Esophagus muscularis mucosa (tissue), 4 donors: ENCODE measurements at places on chromosomes 1 and 21.

DNA sequence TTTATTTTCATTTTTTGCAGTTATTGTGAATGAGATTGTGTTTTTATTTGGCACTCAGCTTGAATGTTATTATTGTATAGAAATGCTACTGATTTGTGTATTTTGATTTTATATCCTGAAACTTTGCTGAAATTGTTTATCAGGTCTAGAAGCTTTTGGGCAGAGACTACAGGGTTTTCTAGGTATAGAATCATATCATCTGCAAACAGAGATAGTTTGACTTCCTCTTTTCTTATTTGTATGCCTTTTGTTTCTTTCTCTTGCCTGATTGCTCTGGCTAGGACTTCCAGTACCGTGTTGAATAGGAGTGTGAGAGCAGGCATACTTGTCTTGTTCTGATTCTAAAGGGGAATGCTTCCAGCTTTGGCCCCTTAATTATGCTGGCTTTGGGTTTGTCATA, 27.3 kb downstream of the ZNF691 start:
- DNase-seq = no peak

GRCh38 chr1:207331354-207332313, 10.2 kb downstream of the CD55 start:
- no peak for DNase-seq

GRCh38 chr21:27173053-27173452, 206.2 kb upstream of the ADAMTS5 start:
- DNase-seq = no peak

DNA sequence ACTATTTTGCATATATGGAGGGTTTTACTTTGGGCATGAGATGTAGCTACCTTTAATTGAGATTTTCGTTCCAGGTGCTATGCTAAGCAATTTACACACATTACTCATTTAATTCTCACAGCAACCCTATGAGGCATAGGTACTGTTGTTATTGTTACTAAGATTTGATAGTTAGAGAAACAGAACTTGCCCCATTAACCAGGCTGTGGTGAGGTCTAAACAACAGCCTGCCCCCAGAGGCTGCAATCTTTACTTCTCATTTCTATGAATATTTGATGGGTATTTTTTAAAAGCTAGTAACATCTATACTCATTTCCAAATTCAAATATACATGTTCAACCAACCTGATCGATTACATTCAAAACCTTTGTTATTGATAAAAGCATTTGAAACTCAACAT, 155.6 kb downstream of the GALNT2 start:
- no peak for DNase-seq

GRCh38 chr1:15678578-15678977, 5.5 kb upstream of the PLEKHM2 start:
- DNase-seq = no peak

- no peak for DNase-seq
Observed at GRCh38 chr1:60041783-60042182, 31.8 kb downstream of the C1orf87 start.

- DNase-seq = no peak
Observed at GRCh38 chr1:216555653-216556052, 132.4 kb upstream of the USH2A start.

- no peak for DNase-seq
Observed at GRCh38 chr21:44912158-44912473, 8.6 kb downstream of the ITGB2 start.

- peak; percentile 87 for DNase-seq
Observed at GRCh38 chr1:55402142-55402541, 187.0 kb upstream of the USP24 start.

- no peak for DNase-seq
Observed at GRCh38 chr1:66175098-66175497, 358.9 kb upstream of the SGIP1 start.

DNA sequence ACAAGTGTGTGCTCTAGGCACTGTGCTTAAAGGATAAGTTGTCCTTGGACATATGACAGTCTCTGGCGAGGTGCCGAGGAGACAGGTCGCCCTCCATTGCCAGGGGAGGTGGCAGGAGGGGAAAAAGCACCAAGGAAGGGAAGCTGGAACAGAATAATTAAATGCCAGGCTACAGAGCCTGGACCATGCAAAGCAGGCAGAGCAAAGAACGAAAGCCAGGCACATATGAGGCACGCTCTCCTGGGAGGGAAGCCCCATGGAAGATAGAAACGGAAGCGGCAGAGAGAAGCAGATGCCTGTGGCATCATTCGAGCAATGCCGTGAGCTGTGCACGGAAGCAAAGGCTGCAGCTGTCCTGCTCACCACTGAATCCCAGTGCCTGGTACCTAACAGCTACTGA, 91.2 kb downstream of the JAK1 start:
- no peak for DNase-seq

DNA sequence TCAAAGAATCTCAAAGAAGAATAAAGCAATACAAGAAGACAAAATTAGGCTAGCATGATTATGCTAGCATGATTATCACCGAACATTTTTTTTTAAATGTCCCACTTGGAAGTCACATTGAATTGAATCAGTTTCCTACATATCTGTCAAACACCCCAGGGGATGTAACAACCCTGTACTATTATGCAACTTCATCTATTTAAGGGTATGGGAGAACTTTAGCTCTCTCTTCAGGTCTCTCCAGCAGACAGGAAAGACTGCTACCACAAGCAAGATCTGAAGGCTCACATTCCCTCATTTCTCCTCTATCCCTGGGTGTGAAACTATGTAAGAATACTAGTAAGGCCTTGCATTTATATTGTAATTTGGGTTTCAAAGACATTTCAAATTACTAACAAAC, 52.8 kb downstream of the EDEM3 start:
- DNase-seq = no peak

DNA sequence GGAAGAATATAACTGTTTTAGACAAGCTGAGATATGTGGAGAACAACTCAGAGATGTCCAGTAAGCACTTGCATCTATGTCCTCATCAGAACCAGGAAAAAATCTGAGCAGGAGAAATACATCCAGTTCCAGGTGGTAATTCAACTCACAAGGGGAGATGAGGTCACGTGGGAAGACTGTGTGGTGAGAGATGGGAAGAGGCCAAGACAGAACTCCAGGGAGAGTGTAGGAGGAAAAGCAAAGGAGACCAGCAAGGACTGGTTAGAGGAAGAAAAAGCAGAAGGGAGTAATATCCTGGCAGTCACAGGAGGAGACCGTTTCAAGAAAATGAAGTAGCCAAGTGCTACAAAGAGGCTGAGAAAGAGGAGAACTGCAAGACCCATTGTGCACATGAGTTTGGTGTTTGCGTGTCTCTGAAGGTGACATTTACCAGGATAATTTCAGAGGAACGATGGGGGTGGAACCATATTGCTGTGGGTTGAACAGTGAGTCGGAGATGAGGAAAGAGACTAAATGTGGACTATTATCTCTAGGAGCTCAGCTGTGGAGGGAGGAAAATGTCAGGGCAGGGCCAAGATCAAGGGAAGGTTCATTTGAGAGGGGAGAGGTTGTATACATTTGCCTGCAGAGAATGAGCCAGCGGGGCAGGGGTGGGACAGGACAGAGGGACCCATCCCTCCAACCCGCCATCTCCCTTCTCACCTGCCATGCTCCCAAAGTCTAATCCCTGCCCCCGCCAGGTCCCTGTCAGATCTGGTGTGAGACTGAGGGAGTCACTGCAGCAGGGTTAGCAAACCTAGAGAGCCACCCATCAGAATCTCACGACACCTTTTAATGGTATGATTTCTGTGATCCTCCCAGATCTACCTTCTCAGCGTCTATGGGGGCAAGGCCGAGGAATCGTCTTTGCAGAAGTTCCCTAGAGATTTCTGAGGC, 24.9 kb downstream of the SUSD4 start:
- DNase-seq = no peak

DNA sequence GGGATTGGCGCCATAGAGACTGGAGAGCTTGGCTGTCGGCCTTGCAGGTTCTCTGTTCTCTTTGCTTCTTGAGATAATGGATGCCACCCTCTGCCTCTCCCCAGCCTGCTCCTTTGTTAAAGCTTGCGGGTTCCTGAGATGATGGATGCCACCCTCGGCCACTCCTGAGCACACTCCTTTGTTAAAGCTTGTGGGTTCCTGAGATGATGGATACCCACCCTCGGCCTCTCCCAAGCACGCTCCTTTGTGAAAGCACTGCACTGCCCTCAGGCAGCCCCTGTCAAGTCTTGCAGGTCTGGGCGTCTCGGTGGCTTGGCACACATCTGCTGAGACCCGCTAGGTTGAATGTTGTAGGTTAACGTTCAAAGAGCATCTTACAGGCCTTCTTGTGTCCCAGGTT, 76.5 kb downstream of the SCCPDH start:
- DNase-seq = no peak

- no peak for DNase-seq
Observed at GRCh38 chr1:186564582-186564981, 103.7 kb upstream of the PDC start.

GRCh38 chr21:44617071-44617501, 5.2 kb downstream of the KRTAP10-8 start:
- peak; percentile 62 for DNase-seq

DNA sequence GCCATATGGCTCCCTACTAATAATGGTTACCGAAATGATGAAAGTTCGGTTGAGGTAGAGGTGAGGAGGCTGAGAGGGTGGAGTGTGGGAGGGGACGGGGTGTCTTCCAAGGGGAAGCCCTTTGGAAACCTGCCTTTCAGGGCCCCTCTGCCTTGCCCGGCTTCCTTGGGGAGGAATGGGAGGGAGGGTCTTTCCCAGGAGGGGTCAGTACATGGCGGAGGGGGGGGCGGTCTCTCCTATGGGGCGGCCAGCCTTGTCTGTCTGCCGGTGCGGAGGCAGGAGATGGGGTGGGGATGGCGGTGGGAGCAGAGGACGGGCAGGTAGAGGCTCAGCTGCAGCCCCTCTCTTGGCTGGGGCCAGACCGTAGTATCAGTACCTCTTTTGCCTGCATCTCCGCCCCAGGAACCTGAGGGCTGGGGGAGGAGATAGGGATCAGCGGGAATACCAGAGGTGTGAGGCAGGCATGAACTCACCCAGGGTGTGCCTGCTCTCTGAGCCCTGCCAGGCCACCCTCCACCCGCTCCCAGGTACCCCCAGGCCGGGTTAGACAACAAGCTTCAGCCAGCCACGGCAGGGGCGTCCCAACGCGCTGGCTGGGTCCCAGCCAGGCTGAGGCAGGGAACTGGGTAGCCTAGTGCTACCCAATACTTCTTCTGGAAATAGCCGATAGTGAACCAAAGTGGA, 79.4 kb upstream of the POU3F1 start:
- no peak for DNase-seq

DNA sequence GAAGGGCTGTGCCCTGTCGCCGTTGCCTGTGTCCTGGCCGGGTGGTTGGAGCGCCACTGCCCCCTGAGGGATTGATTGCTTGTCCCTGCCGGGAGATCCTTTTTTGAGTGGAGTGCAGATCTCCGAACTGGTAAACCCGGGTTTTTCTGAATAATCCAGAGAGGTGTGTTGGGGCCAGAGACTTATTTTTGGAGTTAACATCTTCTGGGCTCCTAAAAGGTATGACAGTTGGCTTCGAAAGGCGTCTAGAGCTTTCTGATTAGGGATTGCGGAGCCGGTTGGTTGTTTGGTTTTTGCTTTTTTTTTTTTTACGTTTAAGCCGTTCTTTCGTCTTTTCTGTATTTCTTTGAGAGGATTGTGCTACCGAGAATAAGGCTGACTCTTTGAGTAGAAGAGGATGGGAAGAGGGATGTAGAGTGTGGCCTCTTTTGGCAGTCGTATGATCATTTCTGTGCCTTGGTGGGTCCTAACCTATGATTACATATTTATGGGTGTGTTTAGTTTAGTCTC, 756 bp downstream of the RLF start:
- DNase-seq = no peak

- DNase-seq = no peak
Observed at GRCh38 chr1:17158961-17159360, 39.7 kb upstream of the PADI2 start.

- no peak for DNase-seq
Observed at GRCh38 chr1:52530563-52531144, 22.2 kb downstream of the TUT4 start.

GRCh38 chr1:37755290-37755689, 9.6 kb downstream of the EPHA10 start:
- no peak for DNase-seq

- DNase-seq = no peak
Observed at GRCh38 chr1:185033686-185034085, 11.7 kb upstream of the RNF2 start.

- DNase-seq = no peak
Observed at GRCh38 chr1:245007852-245008251, 143.5 kb upstream of the HNRNPU start.

DNA sequence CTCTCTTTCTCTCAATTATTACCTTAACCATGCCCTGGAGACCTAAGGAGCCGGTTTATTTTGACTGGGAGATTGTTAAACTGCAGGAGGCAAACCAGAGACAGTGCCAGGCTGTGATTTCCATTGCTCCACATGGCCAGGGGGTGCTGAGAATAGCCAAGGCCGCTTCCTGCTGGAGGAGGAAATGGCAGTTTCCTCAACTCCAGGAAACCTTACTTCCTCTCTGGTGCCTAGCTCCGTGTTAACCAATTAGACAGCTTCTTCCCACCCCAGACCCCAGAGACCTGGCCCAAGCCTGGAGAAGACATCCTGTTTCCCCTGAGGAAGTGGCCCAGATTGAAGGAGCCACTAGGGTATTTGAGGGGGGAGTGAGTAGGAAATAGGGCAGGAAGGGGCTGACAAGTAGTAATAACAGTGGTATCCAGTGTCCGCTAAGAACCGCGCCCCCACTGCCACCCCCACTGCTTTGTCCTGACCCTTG, 161.2 kb downstream of the PLPP3 start:
- DNase-seq = no peak

DNA sequence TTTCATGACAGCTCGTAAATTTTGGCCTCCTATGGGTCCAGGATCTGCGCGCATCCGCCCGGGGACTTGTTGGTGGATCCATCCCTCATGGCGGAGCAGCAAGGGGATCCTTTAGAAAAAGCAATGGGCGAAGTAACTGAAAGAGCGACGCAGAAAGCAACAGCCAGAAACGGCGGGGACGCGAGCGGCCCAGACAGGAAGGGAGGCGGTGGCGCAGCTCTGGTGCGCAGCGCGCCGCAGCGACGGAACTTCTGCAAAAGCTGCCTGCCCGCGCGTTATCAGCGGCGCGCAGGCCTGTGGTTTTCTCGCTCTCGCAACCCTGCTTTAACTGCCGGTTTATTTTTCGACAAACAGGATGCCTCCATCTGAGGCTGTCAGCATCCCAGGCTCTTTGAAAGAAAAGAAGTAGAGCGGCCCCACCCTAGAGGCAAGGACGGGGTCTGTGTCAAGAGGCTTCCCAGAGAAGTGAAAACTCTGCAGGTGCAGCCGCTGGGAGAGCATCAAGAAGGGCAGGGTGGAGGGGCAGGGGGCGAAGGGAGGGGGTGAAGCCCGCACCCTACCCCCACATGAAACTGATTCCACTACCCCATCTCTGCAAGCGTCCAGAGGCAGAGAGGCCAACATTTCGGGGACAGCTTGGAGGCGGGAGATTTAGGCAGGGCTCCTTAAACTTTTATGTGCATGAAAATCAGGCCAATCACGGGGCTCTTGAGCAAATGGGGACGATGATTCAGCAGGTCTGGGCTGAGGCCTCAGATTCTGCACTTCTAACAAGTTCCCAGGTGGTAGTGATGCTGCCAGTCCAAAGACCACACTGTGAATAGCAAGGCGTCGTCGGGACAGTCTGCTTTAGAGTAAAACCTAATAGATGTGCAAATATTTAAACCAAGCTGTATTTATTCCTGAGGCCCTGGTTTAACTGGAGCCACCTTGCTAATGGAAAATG, 22.2 kb downstream of the RUNX1 start:
- no peak for DNase-seq

GRCh38 chr1:166132496-166132895, 34.3 kb downstream of the FAM78B start:
- DNase-seq = no peak

GRCh38 chr21:36647279-36648093, 51.4 kb upstream of the SIM2 start:
- DNase-seq = no peak

GRCh38 chr1:117237726-117238381, 27.1 kb upstream of the VTCN1 start:
- no peak for DNase-seq
